GM23338 (cell line): ENCODE measurements at places on chromosomes 6 and 20. TPM values are rescaled to one million over a fixed set of nuclear protein-coding genes. Genes with fewer than 3 reads are reported as not detected.
A peak's percentile ranks its signal among the peaks of the same experiment; 100 is the strongest.

- no peak for DNase-seq
Measured at GRCh38 chr6:6402591-6402990, 82.1 kb upstream of the F13A1 start.

- no peak for DNase-seq
Measured at GRCh38 chr6:90000864-90001731, 106.8 kb downstream of the GJA10 start.

GRCh38 chr20:61701401-61701800, 364.3 kb downstream of the TAF4 start:
- DNase-seq = no peak

DNA sequence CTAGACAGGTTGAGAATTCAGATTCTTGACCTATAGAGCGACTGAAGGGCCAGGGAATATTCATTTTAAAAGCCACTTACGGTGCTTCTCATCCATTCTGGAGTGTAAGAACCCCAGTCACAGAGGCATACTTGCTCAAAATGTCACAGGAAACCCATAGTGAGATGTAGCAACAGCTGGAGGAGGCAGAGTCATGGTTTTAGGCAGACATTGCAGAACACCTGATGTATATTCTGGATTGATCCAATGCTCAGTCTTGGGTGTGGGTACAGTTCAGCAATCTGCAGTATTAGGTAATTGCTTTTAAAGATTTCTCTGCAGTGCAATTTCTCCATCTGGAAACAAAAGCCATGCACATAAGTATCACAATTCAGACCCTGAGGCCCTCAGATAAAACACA, 137.4 kb upstream of the SLC22A23 start:
- DNase-seq = no peak

- peak; percentile 14 for DNase-seq
Measured at GRCh38 chr6:87932361-87932760, 115.3 kb upstream of the SPACA1 start.

The KIF6 gene
- 0.87 and 1.7 TPM in 2 replicates for total RNA-seq

The ROMO1 gene
- total RNA-seq = 127 and 152 TPM in 2 replicates

The BTNL2 gene
- total RNA-seq = not detected in 2 replicates

The MYL9 gene
- total RNA-seq = 23.5 and 29.7 TPM in 2 replicates

GRCh38 chr6:134015719-134016557, 36.5 kb downstream of the SLC2A12 start:
- no peak for DNase-seq

DNA sequence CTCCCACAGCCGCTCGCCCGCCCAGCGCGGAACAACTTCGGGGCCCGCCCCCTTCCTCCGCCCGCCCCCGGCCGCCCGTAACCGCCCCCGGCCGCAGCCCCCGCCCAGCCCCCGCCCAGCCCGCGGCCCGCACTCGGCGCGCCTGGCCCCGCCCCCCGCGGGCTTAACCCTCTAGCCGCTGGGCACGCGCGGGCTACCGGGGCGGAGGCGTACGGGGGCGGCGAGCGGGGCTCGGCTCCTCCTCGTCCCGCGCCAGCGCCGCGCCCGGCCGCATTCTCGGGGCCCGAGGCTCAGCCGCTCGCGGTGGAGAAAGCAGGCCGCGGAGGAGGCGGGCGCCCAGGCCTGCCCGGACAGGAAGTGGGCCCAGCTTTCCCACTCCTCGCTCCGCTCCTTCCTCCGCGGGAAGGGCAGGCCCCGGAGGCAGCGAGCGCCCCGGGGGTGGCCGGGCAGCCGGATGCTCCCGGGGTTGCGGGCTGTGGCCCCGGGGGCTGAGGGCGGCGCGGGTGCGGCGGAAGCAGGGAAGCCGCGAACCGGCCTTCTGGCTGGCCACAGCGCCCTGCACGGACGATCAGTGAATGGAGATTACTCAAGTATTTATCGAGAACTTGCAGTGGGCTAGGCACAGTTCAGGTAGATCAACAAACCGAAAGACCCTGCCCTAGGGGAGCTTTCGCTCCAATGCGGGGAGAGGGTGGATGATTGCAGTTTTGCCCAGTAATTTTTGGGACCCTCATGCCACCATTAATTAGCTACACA, at the start of gene TRAM2:
TRAM2 (minus strand) TSS at position 39 of the 756 bp plus-strand sequence. CDS start 145 bp downstream, outside the sequence.
- peak; percentile 90 for DNase-seq

GRCh38 chr20:8986631-8987030, 82.3 kb upstream of the PLCB4 start:
- DNase-seq = no peak

- DNase-seq = no peak
Measured at GRCh38 chr6:34003962-34004361, 141.9 kb downstream of the GRM4 start.

GRCh38 chr20:56362833-56363413, 4.1 kb downstream of the FAM210B start:
- peak; percentile 31 for DNase-seq

- peak; percentile 56 for DNase-seq
Measured at GRCh38 chr6:75986935-75987334, 85.5 kb downstream of the IMPG1 start.

DNA sequence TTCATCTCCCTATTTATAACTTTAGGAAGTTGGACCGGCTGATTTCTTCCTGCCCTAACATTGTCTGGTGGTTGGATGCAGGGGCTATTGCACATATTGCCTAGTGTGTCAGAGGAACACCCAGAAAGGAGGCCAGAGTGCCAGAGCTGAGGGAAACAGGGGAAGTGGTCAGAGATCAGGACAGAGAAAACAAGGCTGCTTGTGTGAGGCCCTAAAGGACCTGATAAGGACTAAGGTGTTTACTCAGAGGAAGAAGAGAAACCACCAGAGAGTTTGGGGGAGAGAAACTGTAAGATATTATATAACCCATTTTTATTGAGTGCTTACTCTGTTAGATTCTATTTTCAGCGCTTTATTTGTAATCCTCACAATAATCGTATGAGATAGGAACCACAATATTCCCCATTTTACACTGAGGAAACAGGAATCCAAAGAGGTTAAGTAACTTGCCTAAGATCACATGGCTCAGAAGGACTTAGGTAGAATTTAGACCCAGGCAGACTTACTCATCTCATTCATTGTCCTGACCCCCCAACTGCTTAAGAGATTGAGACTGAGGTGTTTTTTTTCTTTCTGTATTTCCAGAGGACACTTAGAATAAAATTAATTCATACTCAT, 54.0 kb upstream of the REV3L start:
- DNase-seq = no peak

The TMEM200A gene
- total RNA-seq = 22.7 and 24.8 TPM in 2 replicates

DNA sequence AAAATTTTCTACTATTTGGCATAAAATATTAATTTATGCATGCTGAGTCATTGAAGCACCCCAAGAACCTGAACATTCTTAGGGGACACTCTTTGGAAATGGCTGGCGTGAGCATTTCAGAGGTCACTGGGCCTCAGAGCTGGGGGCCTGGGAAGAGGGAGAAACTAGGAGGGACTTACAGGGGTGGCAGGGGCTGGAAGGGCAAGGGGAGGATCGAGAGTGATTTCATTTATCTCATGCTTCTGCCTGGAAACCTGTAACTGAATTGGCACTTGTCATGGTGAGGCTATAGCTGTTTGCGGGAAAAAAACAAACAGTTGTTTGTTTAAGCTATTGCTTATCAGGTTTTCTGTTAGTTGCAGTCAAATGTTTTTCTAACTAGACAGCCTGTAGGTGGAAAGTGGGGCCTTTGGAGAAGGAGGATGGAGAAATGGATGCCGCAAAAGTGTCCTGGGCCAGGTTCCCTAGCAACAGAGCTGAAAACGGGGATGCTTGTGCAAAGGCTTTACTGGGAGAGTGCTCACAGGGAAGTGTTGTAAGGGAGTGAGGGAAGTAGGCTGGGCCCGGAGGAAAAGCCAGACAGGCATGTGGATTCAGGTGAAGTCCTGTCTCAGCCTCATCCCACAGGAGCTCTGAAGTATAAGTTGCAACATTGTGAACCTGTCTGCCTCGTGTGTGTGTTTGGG, 36.4 kb upstream of the KAT14 start:
- DNase-seq = peak; percentile 85

DNA sequence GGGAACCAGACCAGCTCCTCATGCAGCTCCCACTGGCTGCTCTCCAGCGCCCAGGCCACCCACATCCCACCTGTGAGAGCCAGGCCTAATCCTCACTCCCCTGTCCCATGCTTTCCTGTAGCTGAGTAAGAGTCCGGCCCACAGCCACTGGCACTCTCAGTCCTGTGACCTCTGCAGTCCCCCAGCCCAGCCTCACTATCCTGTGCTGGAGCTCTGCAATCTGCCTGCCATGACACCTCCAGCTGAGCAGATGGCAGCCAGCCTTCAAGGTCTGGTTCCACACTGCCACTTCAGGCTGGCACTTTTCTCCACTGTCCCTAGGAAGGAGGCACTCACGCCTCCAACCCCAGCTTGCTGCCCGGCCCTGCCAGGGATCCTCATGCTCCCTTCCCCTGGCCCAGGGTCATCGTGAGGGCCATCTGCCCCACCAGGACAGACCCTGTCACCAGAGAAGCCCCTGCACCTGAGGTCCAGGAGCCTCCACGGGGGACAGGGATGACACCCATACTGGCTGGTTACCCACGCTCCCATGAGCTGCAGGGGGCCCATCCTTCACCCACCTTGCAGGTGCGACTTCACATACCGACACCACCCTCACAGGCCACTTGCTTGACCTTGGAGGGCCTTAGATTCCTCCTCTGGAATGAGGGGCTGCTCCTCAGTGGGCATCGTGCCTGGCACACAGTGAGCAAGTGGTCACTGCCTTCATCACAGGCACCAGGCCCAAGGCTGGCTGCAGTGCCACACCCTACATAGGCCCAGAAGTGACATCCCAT, 100.1 kb downstream of the ASXL1 start:
- peak; percentile 36 for DNase-seq

GRCh38 chr6:39931607-39932006, 2.7 kb downstream of the MOCS1 start:
- no peak for DNase-seq

DNA sequence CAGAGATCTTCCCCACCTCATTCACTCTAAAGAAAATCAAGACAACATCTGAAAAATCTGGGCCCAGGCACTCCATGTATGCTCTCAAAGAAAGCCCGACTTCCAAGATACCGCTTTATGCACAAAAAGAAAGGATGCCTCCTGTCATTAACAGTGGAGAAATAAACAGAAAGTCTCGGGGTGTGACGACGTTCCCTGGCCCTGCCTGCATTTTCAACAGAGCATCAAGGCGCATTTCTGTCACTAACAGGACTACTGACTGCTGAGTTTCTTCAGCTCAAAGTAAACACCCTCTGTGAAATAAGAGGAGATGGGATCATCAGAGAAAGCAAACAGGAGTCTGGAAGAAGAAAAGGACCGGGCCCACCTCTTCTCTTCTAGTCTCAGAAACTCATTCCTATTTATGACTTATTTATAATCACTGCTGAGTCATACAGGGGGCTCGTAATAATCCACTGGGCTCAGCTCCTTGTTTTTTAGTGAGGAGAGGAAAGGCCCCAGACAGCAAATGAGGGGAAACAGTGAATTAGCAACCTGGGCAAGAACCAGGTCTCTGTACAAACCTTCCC, 99.7 kb downstream of the ZMYND8 start:
- DNase-seq = no peak

The IYD gene
- not detected in 2 replicates for total RNA-seq

DNA sequence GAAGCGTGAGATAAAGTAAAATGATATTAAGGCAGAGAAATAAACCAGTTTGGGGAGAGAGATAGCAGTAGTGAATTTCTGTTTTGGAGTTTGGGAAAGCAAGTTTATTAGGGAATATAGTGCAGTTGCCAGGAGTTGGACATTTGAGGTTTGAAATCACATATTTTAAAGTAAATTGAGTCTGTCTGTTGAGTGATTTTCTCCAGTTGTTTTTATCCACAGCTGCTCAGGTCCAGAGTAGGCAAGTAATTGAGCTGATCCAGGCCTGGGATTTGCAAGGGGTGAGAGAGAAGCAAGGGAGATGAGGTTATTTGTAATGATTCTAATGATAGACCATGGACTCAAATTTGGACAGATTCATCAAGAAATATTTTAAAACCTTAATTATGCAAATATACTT, 481.9 kb downstream of the UTRN start:
- DNase-seq = no peak

- DNase-seq = no peak
Measured at GRCh38 chr20:24701027-24701426, 231.6 kb downstream of the SYNDIG1 start.

- no peak for DNase-seq
Measured at GRCh38 chr6:111805511-111806164, 67.6 kb downstream of the FYN start.

The HCRTR2 gene
- not detected in 2 replicates for total RNA-seq

DNA sequence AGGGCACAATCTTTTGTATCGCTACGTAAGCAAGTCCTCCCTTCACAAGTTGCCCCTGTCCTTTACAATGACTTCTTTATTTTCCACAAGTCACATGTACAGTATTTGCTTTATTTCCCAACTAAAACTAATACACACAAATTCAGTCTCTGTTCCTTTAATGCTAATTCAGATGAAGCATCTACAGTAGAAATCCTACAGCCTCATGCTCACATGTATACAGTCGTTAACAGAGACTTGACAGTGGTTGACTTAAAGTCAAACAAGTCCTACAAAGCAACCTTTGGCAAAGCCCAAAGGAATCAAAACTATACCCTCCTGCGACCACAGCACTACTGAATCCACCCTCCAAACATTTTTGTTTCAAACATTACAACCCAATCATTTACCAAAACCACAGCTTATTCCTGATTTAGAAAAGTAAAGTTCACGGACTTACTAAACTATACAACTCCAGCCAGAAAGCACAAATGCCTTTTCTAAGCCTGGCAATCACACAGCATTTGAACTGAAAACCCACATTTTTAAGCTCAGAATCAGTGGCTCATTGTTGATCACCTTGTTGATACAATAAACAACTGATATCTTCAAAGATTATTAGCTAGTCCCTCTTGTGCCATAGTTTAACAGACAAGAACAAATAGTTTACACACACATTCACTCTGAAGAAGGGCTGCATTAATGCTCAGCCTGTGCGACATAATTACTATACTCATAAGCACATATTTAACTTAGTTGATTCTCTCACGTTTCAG, 70.9 kb upstream of the NHSL1 start:
- DNase-seq = no peak

The SIRPD gene
- not detected in 2 replicates for total RNA-seq
